ENCODE measurements at places on chromosomes 6 and 20.

DNA sequence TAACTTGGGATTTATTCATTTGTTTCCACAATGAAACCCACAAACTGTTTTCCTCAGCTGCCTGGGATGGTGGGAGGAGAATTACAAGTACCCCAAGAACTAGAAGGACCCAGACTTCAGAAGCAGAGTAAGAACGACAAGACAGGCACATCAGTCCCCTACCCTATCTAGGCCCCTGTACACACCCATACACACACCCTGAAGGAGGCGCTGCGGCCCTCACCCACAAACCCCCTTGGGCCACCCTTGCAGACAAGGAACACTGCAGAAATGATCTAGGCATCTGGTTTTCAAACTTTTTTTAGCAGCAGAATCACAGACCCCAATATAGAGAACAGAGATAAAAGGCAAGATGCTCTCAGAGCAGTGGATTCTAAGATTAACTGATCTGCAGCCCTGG is 55.0 kb downstream of the TRERF1 start:
- peaks cover 35% of the 10 kb centered on the region for H3K4me1 ChIP-seq
- H3K36me3 ChIP-seq: no peaks in the 10 kb centered on the region
- no peak overlapping the region for H3K4me3 ChIP-seq
- H3K27ac ChIP-seq: no peak overlapping the region
- peak; percentile 62 for DNase-seq

DNA sequence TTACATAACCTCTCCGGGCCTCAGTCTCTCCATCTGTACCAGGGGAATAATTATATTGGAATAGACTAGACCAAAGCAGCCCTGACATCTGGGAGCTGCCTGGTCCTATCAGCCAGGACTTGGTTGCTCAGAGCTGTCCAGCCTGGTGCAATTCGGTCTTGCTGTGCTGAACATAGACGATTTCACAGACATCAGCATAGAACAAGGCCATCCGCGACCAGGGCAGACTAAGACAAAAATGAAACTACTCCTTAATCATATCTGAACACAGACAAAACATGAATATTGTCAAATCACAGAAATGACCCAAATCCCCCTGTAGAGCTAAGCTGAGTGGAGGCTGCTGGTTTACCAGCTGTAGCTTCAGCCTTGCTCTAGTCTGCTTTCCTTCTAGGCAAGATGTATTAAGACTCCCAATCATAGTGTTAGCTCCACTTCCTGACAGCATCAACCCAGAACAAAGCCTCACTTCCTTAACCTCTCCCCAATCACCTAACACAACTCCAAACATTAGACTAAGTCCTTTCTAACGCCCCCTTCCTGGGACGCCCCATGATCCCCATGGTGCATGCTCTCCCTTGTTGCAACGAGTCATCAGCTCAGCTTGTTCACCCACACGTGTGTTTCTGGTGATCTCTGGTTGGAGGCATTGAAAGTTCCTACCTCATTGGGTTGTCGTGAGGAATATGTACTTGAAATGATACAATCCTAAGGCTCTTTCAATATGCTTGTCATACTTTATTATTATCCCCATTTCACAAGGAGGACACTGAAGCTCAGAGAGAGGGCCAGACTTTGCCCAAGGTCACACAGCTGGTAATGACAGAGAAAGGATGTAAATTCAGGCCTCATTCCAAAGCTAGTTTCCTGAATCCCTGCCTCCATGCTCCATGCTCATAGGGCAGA is 3.5 kb upstream of the MAPK13 start:
- no peaks in the 10 kb centered on the region for H3K36me3 ChIP-seq
- no peak overlapping the region for H3K4me3 ChIP-seq
- peaks cover 10% of the 10 kb centered on the region for H3K4me1 ChIP-seq
- no peak overlapping the region for H3K27ac ChIP-seq

DNA sequence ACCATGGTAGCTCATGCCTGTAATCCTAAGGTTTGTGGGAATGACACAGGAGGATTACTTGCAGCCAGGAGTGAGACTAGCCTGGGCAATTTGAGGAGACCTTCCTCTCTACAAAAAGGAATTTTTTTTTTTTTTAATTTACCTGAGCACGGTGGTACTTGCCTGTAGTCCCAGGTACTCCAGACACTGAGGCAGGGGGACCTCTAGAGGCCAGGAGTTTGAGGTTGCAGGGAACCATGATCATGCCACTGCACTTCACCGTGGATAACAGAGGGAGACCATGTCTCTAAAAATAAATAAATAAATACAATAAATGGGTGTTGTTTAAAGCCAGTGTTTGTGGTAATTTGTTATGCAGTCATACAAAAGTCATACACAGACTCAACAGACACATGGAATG is 2.4 kb upstream of the HLA-F start:
- peak; percentile 76 for DNase-seq
- no peak overlapping the region for H3K4me3 ChIP-seq

GRCh38 chr6:117317261-117317660 is 51.9 kb downstream of the VGLL2 start:
- peak; percentile 76 for DNase-seq
- H3K36me3 ChIP-seq: no peaks in the 10 kb centered on the region
- H3K27me3 ChIP-seq: no peaks in the 10 kb centered on the region

DNA sequence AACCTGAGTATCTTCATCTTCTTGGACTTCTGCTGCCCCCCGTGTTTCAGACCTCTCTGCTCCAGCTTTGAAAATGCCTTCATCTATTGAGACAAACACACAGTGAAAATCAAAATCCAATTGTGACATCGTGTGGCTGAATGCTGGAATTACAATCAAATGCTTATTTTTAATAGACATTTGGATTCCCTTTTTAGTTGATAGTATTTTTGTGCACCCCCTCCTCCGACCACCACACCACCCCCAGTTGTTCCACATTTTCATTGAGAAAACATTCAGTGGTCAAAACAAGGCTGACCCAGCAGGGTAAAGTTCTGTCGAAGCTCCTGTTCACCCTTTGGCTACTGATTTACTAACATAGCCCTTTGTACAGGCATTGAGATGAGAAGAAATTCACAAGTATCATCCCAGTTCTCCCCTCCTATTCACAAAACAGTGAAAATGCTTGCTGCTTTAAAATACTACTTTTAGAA is 79.0 kb downstream of the NRSN1 start:
- DNase-seq: peak; percentile 68
- no peaks in the 10 kb centered on the region for H3K36me3 ChIP-seq
- no peaks in the 10 kb centered on the region for H3K4me1 ChIP-seq
- no peak overlapping the region for H3K27ac ChIP-seq

- H3K36me3 ChIP-seq: no peaks in the 10 kb centered on the region
- no peaks in the 10 kb centered on the region for H3K27me3 ChIP-seq
- no peak overlapping the region for H3K4me3 ChIP-seq
- no peak overlapping the region for H3K27ac ChIP-seq
These were observed 56.6 kb downstream of the SH3BGRL2 start for GRCh38 chr6:79687759-79688158.

GRCh38 chr20:1449370-1449769 is 17.3 kb downstream of the NSFL1C start:
- H3K4me1 ChIP-seq: no peaks in the 10 kb centered on the region
- no peaks in the 10 kb centered on the region for H3K27me3 ChIP-seq
- H3K27ac ChIP-seq: no peak overlapping the region
- DNase-seq: no peak

GRCh38 chr20:63372971-63373885 is 12.1 kb upstream of the CHRNA4 start:
- H3K27me3 ChIP-seq: no peaks in the 10 kb centered on the region
- H3K36me3 ChIP-seq: no peaks in the 10 kb centered on the region
- DNase-seq: no peak

DNA sequence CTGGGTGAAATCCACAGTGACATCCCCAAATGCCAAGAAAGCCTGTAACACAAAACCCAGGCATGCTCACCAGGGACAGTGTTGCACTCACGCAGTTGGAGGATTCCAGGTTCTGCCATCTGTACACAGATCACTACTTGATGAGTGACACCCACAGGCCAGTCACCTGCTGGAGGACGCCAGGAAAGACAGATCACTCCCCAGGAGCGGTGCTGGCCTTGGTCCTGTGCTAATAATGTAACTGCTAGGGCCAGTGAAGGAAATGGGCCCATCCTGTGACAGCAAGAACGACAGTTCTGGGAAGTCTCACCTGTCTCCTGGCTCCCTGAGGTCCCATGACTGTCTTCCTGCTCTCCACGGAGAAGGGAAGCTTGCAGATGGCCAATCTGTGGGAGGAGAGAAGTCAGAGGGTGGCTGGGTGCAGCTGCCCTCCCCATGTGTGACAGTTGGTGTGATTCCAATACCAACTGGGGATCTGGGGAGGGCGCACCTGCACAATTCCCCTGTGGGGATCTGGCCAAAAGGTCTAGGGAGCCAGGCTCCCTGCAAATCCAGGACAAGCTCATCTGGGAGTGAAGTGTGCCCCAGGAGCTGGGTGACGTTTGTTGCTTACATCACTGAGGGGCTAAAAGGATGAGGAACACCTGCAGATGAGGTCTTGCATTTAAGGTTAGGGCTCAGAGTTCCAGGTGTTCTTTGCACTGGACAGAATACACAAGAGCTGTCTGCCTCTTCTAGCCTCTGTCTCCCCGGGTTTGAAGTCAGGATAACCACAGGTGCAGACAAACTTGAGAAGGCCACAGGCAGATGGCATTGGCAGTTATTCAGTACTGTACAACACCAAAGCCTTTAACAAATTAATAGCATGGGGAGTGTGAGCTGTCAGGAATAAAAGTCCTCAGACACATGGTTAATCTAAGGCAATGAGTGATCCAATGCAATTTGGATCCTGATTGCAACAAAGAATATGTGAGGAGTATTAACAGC is 10.3 kb downstream of the ZNF337 start:
- no peaks in the 10 kb centered on the region for H3K36me3 ChIP-seq
- H3K27ac ChIP-seq: no peak overlapping the region
- H3K4me3 ChIP-seq: no peak overlapping the region
- H3K4me1 ChIP-seq: no peaks in the 10 kb centered on the region

- DNase-seq: no peak
- H3K27me3 ChIP-seq: no peaks in the 10 kb centered on the region
- no peaks in the 10 kb centered on the region for H3K36me3 ChIP-seq
- no peak overlapping the region for H3K4me3 ChIP-seq
These were observed 40.3 kb upstream of the TBX18 start for GRCh38 chr6:84804720-84805119.

- H3K27ac ChIP-seq: peak overlapping the region; percentile 98
- peak; percentile 79 for DNase-seq
- peaks cover 17% of the 10 kb centered on the region for H3K4me1 ChIP-seq
These were observed 18.1 kb downstream of the OR2B2 start for GRCh38 chr6:27893836-27894807.

DNA sequence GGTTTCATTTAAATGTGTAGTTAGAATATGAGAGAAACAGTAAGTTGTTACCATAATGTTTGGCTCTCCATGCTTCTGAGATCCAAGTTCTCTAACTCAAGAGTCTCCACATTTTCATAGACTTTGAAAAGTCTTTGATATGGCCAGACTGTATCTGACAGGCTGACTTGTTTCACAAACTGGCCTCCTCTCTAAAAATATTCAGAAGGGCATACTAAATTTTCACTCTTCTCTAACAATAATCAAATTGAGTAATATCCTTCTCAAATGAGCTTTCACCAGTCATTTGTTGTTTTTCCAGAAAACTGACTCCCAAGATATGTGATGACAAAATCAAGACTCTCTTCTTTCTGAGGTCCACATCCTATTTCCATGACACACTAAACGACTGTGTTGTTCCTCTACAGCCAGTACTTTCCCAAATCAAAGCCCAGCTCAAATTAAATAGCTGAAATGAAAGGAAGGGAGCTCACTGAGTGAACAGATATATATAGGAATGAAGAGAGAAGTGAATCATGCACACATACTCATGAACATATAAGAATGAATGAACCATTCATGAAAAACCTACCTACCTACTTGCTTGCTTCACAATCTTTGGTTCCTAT is 15.1 kb downstream of the HIVEP2 start:
- no peaks in the 10 kb centered on the region for H3K36me3 ChIP-seq
- peaks cover 20% of the 10 kb centered on the region for H3K27me3 ChIP-seq
- DNase-seq: no peak
- no peak overlapping the region for H3K27ac ChIP-seq
- H3K4me1 ChIP-seq: peaks cover 17% of the 10 kb centered on the region

DNA sequence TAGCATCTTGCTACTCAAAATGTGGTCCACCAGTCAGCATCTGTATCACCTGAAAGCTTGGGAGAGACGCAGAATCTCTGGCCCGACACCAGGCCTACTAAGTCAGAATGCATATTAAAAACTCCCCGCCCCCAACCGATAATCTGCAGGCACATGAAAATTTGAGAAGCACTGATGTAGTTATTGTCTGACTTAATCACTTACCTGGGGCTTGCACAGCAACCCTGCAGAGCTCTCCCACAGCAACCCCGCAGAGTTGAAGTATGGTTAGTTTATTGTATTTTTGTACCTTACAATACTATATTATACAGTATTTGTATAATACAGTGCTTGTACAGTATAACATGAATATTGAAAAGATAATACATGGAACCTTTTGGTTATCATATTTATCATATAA is 53.7 kb downstream of the KLHL31 start:
- DNase-seq: no peak
- no peak overlapping the region for H3K27ac ChIP-seq
- H3K27me3 ChIP-seq: no peaks in the 10 kb centered on the region

GRCh38 chr20:35263532-35264341 is 14.2 kb downstream of the MMP24OS start:
- H3K27ac ChIP-seq: peak overlapping the region; percentile 99
- no peak for DNase-seq
- no peaks in the 10 kb centered on the region for H3K27me3 ChIP-seq
- peaks cover 43% of the 10 kb centered on the region for H3K4me1 ChIP-seq
- H3K36me3 ChIP-seq: no peaks in the 10 kb centered on the region
- peak overlapping the region; percentile 23 for H3K4me3 ChIP-seq

DNA sequence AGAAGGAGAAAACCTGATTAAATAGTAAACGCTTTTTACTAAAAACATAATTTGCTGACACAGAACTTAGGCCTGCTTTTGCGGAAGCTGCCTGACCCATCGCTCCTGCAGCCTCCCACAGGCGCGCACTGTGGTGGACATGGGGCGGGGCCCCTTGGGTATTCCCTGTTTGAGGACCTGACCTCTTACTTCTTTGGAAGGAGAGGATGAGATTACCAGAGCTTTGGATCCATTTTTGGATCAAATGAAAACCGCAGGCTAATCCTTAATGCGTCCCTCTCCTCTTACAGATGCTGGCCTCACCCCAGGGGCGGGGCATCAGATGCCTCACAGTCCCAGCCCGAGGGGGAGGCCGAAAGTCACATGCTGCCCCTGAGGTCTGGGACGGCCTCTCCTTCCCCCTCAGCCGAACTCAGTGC is 151.0 kb downstream of the SCML4 start:
- H3K4me3 ChIP-seq: no peak overlapping the region
- H3K27me3 ChIP-seq: peaks cover 5% of the 10 kb centered on the region
- peaks cover 20% of the 10 kb centered on the region for H3K4me1 ChIP-seq
- H3K36me3 ChIP-seq: no peaks in the 10 kb centered on the region
- DNase-seq: no peak

GRCh38 chr6:16374461-16375200 is 136.2 kb downstream of the GMPR start:
- no peaks in the 10 kb centered on the region for H3K36me3 ChIP-seq
- H3K27me3 ChIP-seq: no peaks in the 10 kb centered on the region
- no peak overlapping the region for H3K4me3 ChIP-seq
- DNase-seq: no peak
- no peaks in the 10 kb centered on the region for H3K4me1 ChIP-seq
- no peak overlapping the region for H3K27ac ChIP-seq
